ENCODE measurements at places on chromosomes 2 and 18. TPM values are rescaled to one million over a fixed set of nuclear protein-coding genes. Genes with fewer than 3 reads are reported as not detected.

ARMC9 gene
- 1.2 TPM for total RNA-seq

SP140 gene
- 0.96 TPM for total RNA-seq

NEB gene
- 1.7 TPM for total RNA-seq

GRP gene
- not detected for total RNA-seq

COPS8 gene
- total RNA-seq, result 22.7 TPM

LRRTM1 gene
- total RNA-seq, result not detected

RFX8 gene
- total RNA-seq, result not detected

CPS1 gene
- 4.7 TPM for total RNA-seq

CNGA3 gene
- total RNA-seq, result not detected

GLI2 gene
- 0.72 TPM for total RNA-seq

DNA sequence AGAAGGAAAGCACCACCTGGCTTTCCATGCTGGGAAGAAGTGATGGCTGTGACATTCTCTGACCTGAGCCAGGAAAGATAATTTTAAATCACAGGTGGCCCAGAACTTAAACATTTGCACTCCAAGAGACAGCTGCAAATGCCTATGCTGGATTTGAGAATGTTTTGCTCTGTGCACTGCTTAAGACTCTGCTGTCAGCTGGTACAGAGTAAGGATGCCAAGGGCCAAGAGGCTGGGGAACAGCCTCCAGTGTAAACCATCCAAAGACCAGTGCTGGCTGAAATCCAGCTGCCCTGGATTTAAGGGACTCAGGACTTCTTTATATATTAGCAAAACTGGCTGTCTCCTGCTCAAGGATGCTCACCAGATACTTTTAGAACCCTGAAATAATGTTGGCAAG is 3.9 kb downstream of the HOXD8 start:
- ATAC-seq, result no peak

DNA sequence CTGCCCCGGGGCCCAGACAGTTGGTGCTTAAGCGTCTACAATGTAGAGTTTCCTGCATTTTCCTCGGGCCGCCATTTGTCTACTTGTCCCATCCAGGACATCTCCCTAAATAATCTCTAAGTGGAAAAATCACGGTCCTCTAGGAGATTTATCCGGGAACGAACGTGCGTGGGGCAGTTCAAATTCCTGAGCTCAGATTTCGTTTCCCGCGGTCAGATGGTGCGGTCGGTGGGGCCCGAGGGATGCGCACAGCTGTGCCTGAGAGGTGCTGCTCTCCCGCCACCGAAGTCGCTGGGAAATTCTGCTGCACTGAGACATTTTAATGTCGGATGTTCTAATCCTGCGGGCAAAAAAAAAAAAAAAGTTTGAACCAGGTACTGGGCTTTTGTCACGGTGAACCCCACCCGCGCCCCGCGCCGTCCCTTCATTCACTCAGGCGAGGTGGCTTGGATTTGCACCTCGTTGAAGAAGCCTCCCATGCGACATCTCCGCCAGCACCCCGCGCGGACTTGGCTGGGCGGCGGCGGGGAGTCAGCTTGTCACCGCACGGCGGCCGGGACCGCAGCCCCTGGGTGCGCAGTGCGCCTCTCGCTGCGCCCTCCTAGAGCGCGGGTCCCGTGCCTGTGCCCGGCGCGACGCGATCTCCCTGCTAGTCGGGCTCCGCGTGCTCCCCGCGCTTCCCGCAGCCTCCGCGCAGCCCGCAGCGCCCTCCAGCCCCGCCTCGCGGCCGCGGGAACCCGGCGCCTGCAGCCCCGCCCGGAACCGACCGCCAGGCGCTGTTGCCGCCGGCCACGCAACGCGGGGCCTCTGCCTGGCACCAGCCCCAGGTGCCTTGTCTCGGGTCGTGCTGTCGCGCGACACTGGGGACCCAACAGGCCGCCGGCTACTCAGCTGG is 191.9 kb upstream of the TCF4 start:
- peak; percentile 67 for ATAC-seq

DNA sequence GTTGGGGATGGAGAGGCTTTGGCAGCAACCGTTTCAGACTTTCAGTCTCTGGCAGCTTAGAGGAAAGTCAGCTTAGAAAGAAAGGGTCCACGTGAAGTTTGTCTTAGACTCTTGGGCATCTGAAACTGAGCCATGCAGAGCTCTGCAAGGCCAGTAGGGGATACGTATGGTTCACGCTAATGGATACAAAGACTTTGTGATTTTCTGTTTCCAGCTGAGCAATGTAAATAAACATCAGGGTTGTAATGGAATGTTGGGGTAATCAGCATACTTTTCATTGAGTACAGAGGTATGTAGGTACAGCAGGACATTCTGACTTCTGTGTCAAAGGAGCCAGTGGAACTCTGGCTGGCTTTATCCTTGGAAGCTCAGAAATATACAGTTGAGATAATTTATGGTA is 31.0 kb downstream of the RALB start:
- ATAC-seq, result no peak

DNA sequence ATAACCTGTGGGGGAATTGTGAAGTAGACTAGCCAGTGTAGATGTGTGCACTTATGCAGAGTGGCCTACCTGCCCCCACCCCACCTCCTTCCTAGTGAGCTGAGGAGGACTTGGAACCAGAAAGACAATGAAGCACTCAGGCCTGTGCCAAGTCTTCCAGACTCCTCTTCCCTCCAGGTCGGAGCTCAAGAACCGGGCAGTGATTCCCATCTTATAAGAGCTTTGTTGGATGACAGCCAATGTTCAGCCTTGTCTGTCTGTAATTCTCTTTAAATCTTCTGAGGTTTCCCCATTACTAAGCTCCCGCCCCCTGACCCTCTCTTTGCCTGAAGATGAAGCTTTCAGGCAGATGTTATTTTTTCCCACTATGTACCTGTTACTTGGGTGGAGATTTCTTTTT is 121.0 kb downstream of the SMAD2 start:
- ATAC-seq, result no peak

GRCh38 chr2:168614172-168615018 is 158.3 kb downstream of the CERS6 start:
- ATAC-seq, result peak; percentile 80

DNA sequence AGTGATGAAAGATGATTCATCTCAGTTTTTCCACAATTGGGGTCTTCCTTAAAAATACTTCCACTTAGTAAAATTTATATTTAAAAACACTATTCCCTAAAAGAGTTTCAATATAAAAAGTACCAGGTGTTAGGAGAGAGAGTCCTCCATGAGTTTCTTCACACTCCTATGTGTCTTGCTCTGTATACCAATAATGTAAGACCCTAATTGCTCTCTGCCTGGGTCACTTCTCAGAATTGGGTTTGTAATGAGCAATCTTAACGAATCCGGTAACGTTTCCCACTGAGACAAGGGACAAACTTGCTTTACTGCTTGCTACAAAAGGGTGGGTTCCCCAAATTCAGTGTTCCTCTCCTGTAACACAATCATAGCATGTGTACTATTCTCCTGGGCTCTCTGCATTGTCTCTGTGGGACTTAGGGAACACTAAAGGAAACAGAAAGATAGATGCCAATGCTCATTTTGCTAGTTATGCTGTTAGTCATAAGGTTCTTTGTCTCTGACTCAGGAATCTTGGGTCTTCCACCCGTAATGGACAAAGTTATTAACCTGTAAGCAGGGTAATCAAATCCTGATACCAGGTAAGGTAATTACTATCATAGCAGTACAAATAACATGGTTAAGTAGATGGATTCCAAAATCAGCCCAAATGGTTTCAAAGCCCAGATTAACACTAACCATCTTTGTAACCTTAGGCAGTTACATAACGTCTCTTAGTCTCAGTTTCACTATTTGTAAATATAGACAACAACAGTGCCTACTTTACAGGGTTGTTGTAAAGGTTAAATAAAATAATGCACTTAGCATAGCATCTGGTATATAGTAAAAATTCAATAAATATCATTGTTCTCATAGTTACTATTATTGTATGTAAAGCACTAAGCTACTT is 46.3 kb downstream of the ITSN2 start:
- ATAC-seq, result no peak

DNA sequence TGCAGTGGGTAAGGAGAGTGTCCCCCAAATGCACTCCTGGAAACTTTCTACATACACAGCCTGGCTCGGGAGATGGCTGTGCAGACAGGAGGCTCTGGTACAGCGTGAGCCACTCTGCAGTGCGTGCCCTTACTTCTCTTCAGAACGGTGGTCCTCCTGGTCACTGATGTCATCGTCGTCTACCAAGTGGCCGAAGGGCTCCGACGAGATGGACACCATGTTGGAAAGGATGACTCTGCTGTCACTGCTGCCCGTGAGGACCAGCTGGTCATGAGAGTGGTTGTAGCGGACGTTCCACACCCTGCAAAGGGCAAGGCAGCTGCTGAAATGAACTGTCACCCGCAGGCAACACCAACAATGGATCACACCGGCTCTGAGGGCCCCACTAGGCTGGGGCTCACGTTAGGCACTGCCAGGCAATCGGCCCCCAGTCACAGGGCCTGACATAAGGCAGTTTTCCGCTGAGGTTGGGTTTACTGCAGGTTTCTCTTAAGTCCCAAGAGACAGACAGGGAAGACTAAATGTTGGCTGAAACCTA is 185.3 kb downstream of the EIPR1 start:
- no peak for ATAC-seq

- ATAC-seq, result no peak
Measured at GRCh38 chr18:45329316-45329715, 286.0 kb upstream of the SLC14A2 start.

GRCh38 chr2:95031726-95032116 is 6.2 kb downstream of the MAL start:
- peak; percentile 64 for ATAC-seq

- ATAC-seq, result no peak
Measured at GRCh38 chr2:239912938-239913635, 112.1 kb downstream of the NDUFA10 start.

DNA sequence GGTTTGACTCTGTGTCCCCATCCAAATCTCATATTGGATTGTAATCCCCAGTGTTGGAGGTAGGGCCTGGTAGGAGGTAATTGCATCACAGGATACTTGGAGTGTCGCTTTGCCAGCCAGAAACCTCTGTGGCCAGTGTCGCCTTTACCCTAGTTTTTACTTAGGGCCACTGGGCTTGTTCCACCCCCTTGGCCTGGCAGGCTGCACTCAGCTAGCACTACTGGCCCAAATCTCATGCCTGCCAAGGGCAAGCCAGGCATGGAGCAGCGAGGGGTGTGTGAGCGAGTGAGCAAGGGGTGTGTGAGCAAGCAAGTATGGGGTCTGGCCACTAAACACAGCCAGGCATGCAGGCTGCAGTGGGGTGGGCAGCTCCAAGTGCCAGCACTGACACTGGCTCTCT is 178.7 kb upstream of the MGAT5 start:
- no peak for ATAC-seq

DNA sequence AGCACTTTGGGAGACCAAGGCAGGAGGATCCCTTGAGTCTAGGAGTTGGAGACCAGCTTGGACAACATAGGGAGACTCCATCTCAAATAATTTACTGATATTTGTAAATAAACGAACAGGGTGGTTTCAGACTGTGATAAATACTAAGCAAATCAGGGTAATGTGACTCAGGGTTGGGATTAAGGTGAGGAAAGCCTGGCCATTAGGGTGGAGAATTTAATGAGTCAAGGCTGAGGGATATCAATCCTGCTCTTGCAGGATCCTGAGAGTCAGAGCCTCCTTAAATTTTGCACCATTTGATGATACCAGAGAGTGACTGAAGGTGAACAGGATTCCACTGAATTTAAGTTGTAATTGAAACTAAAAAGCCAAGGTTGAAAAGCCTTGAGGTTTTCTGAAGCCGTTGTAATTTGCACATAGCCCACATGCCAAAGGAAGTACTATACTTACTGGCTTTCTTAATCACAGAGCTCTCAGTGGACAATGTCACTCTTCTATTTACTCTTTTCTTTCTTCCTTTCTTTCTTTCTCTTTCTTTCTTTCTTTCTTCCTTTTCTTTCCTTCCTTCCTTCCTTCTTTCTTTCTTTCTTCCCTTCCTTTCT is 28.6 kb upstream of the AP1S3 start:
- peak; percentile 81 for ATAC-seq

DNA sequence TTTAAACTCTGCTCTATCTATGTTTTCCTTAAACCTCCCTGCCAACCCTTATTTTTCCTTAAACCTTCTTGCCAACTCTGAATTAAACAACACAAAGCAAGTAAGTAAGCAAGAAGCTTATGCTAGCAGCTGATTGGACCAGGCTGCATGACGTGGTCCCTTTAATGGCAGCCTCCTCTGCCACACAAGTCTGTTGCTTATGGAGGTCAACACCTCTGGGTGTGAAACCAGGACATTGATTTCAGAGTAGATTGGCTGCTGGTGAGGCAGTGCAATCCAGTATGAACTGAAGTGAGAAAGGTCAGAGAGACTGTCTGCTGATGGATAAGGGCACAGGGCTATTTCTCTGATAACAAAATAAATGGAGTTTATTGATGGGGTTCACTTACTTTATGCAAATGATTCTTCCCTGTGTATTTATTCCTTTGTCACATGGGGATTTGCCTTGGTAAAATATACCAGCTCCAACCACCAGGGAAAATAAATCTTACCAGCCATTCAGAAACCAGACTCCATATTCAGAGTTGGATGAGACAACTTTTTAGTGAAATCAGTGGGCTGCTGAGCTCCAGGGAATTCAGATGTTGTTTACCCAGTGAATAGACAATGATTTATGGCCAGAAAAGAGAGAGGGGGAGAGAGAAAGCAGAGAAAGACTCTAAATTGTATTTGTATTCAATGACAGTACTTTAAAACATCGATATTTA is 112.2 kb upstream of the NCKAP5 start:
- ATAC-seq, result no peak

DNA sequence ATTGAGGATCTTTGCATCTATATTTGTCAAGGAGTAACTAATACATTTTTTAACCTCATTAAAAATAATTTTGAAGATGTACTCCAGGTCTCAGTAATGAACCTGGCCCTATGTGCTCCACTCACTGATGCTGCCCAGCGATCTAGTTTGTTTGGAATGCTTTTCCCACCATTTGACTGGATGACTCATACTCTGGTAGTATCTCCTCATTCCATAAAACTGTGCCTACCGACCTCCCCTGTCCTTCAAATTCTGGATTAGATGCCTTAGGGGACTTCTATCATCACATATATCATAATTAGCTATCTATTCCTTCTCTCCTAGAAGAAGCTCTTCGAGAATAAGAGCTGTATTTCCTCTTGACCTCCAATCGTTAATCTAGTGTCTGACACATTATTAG is 83.8 kb downstream of the FAM117B start:
- ATAC-seq, result no peak

- ATAC-seq, result no peak
Measured at GRCh38 chr18:79517341-79517740, 121.6 kb downstream of the NFATC1 start.

- no peak for ATAC-seq
Measured at GRCh38 chr2:120868366-120868765, 132.7 kb downstream of the GLI2 start.

DNA sequence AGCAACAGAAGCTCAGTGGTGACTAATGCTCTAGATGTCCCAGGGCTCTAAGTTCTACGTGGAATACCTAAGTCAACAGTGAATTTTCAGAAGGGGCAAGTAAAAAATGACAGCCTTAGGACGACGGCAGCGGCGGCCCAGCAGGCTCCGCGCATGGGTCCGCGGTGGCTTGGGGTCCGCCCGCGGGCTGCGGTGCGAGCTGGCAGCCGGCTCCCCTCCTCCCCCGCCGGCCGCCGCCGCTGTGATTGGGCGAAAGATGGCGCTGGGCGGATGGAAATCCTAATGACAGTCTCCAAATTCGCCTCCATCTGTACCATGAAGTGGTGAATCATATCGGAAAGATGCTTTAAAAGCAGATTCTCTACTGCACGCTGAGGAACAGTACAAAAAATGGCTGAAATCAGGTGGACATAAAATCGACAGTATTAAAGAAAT is 74.7 kb downstream of the HNRNPLL start:
- peak; percentile 19 for ATAC-seq

Measured in esophagus mucosa (tissue), 1 donor.